ENCODE measurements at places on chromosomes 1 and 21. TPM values are rescaled to one million over a fixed set of nuclear protein-coding genes. Genes with fewer than 3 reads are reported as not detected.

The ABCA4 gene
- polyA plus RNA-seq, result 7.7 TPM

The IRF6 gene
- polyA plus RNA-seq, result 20.3 TPM

The ZMYND12 gene
- 5.6 TPM for polyA plus RNA-seq

The KNCN gene
- polyA plus RNA-seq, result not detected

The PDE4B gene
- 10.3 TPM for polyA plus RNA-seq

The MCM3AP gene
- polyA plus RNA-seq, result 67.1 TPM

The NBPF20 gene
- 1.0 TPM for polyA plus RNA-seq

The FCRL1 gene
- polyA plus RNA-seq, result 0.10 TPM

The CYP4A11 gene
- polyA plus RNA-seq, result 55.3 TPM

The DMRTA2 gene
- not detected for polyA plus RNA-seq

The ILF2 gene
- polyA plus RNA-seq, result 289 TPM

The C1orf226 gene
- 21.3 TPM for polyA plus RNA-seq

The SLFNL1 gene
- 0.29 TPM for polyA plus RNA-seq

The MMEL1 gene
- polyA plus RNA-seq, result 4.0 TPM

The PITHD1 gene
- polyA plus RNA-seq, result 66.8 TPM

The ARHGEF10L gene
- polyA plus RNA-seq, result 45.7 TPM

All from right renal pelvis (tissue), 4 donors.